Panc1 (cell line): ENCODE measurements at places on chromosomes 3 and 15.

DNA sequence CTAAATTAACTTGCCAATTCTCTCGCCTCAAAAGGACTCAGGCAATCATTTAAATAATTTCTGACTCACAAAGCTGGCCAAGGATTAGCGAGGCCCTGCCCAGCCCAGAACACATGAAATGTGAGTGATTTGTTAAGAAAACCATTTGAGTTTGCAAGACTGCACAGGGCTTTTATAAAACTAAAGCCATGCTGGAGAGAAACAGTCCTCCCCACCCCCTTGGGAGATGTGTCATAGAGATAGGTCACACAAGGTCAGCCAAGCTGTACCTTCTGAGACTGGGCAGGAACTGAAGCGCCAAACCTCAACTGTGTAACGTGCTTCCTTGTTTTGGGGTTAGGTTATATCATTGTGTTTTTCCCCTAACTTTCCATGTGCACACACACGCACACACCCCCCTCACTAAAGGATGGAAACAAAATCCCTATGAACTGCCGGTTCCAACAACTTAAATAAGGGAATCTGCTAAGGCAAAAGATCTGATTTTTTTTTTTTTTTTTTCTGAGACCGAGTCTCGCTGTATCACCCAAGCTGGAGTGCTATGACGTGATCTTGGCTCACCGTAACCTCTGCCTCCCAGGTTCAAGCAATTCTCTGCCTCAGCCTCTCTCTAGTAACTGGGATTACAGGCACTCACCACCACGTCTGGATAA, 8.1 kb downstream of the SPATA12 start:
- peak; percentile 77 for DNase-seq

DNA sequence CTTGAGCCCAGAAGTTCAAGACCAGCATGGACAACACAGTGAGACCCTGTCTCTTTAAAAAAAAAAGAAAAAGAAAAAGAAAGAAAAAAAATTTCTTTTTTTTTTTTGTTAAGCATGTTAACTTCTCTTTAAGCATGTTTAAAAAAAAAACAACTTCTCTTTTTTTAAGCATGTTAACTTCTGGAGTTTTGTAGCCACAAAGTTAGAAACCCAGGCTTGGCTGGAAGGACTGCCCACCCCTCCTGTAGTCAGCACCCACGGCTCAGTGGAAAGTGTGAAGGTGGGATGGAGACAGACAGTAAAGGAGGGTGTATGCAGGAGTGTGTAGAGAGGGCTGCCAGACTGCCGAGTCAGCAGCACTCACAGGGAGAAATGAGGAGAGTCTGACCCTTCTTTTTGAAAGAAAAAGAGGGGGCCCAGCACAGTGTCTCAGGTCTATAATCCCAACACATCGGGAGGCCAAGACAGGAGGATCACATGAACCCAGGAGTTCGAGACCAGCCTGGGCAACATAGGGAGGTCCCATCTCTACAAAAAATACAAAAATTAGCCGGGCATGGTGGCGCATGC, 33.2 kb downstream of the GOLGA8S start:
- DNase-seq = no peak

DNA sequence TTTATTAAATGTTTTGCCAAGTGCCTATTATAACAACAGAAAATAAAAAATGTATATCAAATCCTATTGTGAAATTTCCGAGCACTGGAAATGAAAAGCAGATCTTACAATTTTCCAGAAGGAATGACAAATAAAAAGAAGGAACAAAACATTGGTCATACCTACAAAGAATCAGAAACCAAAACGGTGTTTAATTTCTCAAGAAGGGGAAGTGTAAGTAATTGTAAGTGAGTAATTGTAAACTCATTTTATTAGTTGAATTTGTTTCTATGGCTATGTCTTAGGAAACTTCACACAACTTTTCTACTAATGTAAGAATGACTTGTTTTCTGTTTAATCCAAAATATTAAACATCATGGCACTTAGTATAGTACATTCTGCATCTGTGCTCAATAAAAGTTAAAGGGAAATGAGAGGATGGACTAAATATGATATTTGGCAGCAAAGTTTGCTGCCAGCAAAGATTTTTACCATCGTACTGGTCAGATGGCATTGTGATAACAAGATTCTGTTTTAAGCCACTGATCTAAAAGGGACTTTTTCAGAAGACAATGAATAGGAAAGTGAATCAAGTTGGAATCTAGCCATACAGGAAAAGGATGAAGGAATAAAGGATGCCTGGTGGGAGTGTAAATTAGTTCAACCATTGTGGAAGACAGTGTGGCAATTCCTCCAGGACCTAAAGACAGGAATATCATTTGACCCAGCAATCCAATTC, 232.4 kb downstream of the NFKBIZ start:
- no peak for DNase-seq

DNA sequence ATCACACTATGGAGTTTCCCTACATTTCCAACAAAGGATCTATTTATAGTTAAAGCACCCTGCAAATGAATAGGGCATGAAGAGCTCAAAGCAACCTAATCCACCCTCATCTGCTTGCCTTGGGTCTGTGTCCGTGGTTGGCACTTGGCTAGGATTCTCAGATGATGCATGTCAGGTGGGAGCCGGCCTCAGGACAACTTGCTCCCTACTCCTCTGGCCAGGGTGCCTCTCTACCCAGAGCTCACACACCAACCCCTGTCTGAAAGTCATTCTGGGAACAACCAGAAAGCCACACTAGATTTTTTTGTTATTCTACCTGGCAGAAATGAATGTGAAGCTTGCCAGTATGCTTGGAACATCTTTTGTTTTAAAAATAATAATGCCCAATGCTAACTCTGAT, 13.2 kb downstream of the ARHGEF3 start:
- DNase-seq = no peak

DNA sequence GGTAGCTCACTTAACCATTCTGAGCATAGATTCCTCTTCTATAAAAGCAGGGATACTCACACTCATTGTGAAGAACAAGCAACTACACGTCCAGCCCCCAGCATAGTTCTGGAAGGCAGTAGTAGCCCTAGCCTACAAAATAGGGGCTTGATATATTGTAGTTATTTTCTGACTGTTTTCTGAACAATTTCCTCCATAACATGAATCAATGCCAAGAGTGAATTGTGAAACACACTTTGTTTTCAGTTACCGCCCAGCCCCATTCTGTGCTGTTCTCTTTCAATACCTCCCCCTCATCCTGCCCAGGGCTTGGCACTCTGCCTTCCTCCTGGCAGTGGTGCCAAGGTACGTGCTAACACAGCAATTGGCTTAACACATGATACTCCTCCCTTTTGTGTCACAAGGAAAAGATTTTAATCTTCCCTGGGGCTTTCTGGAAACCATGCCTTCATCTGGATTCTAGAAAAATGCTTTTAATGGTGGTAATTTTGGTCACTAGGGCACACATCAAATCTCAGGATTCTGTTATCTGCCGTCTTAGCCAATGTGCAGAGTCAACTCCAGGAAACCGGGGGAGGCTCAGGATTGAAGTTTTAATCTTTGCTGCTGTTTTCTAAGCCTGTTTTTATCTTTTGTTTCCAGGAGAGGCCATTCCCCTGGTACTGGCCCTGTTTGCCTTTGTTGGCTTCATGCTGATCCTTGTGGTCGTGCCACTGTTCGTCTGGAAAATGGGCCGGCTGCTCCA, 37.2 kb downstream of the IL20RB start:
- DNase-seq = no peak

DNA sequence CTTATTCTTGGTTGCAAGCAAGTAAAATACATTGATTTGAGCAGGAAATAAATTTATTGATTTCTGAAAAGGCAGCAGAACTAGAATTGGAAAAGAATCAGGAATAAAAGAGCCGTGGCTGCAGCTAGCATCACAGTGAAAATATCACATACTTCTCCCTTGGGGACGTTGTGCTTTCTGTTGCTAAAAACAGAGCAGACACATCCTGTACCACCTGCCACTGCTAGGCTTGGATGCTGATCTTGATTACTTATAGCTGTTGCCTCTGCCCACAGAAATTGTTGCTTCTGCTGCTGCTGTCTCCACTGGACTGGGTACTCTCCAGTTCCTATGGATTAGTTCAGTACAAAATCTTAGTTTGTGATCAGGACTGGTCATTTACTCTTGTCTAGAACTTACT, 283.8 kb downstream of the C3orf38 start:
- DNase-seq = no peak

- DNase-seq = no peak
Observed at GRCh38 chr3:125057186-125057850, 1.5 kb upstream of the HEG1 start.

- DNase-seq = no peak
Observed at GRCh38 chr3:124764746-124765145, 34.5 kb downstream of the UMPS start.

DNA sequence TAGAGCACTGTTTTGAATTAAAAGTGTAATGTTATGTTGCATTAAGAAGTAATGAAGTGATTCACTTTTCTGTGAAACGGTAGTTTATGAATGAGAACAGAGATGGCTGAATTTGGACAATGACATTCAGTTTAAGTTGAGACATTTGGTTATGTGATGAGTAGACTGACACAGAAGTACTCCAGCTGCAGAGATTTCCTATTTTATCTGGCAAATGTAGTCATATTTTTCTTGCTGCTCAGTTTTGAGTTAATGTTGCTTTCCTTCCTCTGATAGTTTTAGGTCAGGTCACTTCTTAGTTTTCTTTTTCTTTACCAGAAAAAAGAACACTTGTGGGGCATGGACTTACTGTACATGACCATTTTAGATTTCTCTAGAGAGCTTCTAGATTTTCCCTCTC, 51.2 kb downstream of the ASB7 start:
- DNase-seq = no peak

- no peak for DNase-seq
Observed at GRCh38 chr15:94052711-94053110, 178.7 kb upstream of the MCTP2 start.

GRCh38 chr3:54969652-54970051, 41.8 kb upstream of the LRTM1 start:
- DNase-seq = no peak

GRCh38 chr3:114928989-114929640, 218.0 kb downstream of the ZBTB20 start:
- DNase-seq = no peak

GRCh38 chr3:112137781-112138180, 4.7 kb upstream of the GCSAM start:
- DNase-seq = no peak

GRCh38 chr3:52299879-52300611, 12.4 kb downstream of the GLYCTK start:
- no peak for DNase-seq

GRCh38 chr3:143258692-143259091, 139.1 kb downstream of the CHST2 start:
- DNase-seq = no peak

DNA sequence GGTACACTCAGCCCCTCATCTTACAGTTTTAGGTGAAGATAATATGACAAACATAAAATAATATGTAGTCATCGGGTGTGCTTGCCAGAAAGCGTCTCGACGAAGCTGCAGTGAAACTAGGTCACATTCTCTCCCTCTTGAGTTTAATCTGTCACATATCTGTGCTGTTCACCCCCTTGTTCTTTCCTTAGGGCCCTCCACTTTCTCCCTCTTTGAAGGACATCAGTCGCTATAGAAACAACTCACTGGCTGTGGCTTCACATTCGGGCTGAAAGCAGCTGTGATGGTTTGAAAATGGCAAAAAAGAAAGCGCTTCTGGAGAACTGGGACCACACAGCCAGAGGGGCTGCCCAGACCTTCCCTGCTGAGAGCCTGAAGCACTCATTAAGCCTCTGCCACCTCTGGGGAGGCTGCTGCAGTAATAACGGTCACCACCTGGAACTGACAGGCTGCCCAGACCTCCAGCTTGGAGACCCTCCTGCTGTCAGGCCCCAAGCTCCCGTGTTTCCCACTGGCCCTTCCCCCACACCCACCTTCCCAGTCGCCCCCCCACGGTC, 50.3 kb downstream of the ABTB1 start:
- DNase-seq = no peak

- no peak for DNase-seq
Observed at GRCh38 chr3:64993781-64994180, 306.0 kb upstream of the ADAMTS9 start.

GRCh38 chr3:1499694-1500093, 406.9 kb downstream of the CNTN6 start:
- no peak for DNase-seq

DNA sequence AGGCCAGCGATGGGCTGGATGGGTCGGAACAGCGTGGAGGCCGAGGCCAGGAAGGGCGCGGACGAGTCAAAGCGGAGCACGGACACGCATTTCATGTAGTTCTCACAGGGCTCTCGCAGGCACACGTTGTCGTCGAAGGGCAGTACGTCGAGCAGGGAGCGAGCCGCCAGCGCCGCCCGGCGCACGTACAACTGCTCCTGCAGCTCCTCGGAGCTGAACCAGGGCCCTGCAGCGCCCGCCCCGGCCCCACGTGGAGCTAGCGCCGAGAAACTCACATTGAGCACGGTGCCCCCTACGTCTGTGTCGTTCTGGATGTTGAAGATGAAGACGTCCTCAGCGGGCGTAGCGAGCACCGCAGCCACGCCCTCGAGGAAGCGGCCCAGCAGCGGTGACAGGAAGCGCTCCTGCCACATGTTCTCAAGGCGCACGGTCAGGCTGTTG, 5.8 kb downstream of the CELSR3 start:
- no peak for DNase-seq
